Skeletal muscle cell (primary cell): ENCODE measurements at places on chromosomes 3 and 15.

DNA sequence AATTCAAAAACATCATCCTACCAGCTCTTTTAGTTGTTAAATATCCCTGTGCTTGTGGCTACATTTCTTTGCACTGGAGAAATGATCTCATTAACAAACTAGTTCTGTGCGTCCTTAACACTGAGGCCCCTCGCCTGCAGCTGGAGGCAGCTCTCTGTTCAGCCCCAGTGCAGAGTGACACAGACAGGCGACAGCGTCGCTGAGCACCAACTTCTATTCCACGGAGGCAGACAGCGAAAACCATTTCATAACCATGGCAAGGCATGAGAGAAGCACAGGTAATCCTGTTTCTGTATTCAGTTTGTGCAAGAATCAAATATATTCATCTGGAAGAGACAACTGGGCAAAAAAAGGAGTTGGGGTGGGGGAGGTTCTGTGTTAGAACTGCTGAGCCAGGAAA, 530.7 kb downstream of the ZIC1 start:
- no peak for DNase-seq

GRCh38 chr15:90294601-90295269, 29.3 kb downstream of the NGRN start:
- no peak for DNase-seq

DNA sequence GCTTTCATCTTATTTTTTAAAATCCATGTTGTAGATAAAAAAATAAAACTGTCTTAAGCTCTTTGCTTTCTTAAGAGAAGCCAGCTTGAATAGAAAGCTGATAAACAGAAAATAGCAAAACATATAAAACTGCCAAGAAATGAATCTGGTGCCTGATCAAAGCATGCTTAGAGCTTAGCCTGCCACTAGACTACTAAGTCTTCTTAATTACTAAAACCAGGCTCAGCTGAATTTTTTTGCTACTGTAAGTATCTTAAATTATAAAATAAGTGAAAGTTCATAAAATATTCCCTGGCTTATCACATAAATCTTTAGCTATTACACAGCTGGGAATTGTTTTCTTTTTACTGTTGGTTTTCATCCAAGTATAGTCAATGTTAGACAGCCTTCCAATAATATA, 803.9 kb downstream of the DIPK2A start:
- no peak for DNase-seq

- no peak for DNase-seq
Measured at GRCh38 chr3:12990306-12990705, 82.9 kb downstream of the IQSEC1 start.

- DNase-seq = no peak
Measured at GRCh38 chr3:134797057-134797740, 2.1 kb downstream of the EPHB1 start.

DNA sequence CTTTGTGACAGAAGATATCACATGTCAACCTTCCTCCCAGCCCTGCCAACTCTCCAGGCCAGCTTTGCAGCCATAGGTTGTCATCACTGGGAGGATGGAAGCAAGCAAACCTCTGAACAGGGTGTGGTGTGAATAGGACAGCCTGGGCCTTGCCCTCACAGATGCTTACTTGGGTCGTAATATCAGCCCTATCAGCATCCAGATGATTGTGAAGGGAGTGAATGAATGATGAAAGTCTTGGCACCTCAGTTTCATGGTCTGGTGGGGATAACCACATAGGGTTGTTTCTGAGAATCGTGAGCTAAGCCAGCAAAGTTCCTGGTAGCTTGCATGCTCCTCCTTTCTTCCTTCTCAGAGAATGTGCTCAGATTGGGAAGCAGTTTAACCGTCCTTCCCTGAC, 55.1 kb upstream of the POLR2M start:
- no peak for DNase-seq

DNA sequence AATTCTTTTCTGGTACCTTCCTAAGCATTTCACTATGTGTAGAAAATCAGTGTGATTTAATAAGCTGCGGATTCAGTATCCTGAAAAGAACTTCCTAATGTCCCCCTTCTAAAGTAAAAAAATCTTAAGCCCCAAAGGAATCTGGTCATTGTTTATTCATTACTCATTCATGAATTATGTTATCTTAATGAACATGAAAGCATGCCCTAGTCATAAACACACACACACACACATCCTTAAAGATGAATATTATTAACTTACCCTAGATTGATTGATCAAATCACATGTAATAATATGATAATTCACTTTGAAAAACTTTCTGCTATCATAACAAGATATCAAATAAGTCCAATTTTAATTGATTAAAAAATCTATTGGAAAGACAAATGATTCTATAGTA, 96.4 kb upstream of the BFSP2 start:
- no peak for DNase-seq

GRCh38 chr3:67685499-67685898, 31.1 kb upstream of the SUCLG2 start:
- DNase-seq = no peak
